ENCODE measurements at places on chromosomes 16 and 17. TPM values are rescaled to one million over a fixed set of nuclear protein-coding genes. Genes with fewer than 3 reads are reported as not detected.

The KRT17 gene
- 12.6 TPM for total RNA-seq

The ASPHD1 gene
- not detected for total RNA-seq

The PRR29 gene
- 0.29 TPM for total RNA-seq

The GRAP gene
- 17.9 TPM for total RNA-seq

The TBC1D28 gene
- total RNA-seq: not detected

The CTF1 gene
- 2.3 TPM for total RNA-seq

The CIAPIN1 gene
- total RNA-seq: 49.0 TPM

The ZNF207 gene
- 207 TPM for total RNA-seq

The BRCA1 gene
- 30.7 TPM for total RNA-seq

The RHBDL3 gene
- not detected for total RNA-seq

DNA sequence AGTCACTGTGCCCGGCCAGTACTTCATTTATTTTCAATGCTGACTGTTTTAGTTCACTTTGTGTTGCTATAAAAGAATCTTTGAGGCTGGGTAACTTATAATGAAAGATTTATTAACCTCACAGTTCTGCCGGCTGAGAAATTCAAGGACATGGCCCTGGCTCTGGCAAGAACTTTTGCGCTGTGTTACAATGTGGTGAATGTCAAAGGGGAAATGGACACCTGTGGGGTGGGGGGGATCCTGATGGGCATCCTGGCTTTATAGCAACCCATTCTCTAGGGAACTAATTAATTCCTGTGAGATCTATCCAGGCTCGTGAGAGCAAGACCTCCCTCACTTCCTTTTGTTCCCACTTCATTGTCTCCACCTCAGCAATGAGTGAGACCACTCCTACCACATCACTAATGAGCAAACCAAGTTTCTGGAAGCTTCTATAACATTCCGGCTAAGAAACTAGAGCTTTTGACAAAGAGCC, 17.1 kb upstream of the CDH3 start:
- DNase-seq: no peak

- no peak for DNase-seq
These were observed 41.0 kb downstream of the TADA2A start for GRCh38 chr17:37447641-37448040.

- DNase-seq: peak; percentile 55
These were observed 19.3 kb downstream of the CARHSP1 start for GRCh38 chr16:8849411-8850011.

GRCh38 chr17:5438716-5439445, at the start of gene C1QBP:
Gene C1QBP, minus strand, starts transcription at chr17:5439155. Its CDS starts 82 bp downstream, at chr17:5439073.
- DNase-seq: peak; percentile 89

DNA sequence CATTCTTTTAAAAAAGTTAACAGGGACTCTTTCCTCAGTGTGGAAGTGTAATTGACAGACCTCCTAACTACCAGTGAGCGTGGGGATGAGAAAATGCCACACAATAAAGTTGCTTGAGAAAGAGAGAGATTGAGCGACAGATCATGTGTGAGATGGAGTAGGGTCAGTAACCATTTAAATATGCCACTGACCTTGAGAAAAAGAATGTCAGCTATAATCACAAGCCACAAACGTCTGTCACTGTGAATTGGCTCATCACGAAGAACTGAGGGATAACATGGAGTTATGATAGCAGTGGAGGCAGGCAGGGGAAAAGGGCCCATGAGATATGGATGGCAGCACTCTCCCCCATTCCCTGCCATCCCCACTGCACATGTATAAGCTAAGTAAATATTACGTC, 253.9 kb downstream of the SLC39A11 start:
- no peak for DNase-seq

DNA sequence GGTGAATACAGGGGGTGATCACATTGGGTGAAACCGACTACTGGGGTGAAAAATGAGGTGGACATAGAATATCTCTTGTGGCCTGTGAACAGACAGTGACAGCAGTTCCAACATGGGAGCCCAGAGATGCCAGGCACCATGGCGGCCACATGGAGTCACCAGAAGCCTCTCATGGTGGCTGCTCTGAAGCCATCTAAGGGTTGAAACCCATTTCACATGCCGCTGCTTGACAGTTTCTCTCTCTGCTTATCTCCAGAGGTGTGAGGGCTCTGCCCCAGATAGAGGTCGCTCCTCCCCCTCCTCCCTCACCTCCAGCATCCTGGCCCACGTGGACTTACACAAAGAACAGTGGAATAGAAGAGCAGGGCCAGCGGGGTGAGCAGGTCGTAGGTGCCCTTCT, 37.9 kb upstream of the PIK3R6 start:
- DNase-seq: no peak

DNA sequence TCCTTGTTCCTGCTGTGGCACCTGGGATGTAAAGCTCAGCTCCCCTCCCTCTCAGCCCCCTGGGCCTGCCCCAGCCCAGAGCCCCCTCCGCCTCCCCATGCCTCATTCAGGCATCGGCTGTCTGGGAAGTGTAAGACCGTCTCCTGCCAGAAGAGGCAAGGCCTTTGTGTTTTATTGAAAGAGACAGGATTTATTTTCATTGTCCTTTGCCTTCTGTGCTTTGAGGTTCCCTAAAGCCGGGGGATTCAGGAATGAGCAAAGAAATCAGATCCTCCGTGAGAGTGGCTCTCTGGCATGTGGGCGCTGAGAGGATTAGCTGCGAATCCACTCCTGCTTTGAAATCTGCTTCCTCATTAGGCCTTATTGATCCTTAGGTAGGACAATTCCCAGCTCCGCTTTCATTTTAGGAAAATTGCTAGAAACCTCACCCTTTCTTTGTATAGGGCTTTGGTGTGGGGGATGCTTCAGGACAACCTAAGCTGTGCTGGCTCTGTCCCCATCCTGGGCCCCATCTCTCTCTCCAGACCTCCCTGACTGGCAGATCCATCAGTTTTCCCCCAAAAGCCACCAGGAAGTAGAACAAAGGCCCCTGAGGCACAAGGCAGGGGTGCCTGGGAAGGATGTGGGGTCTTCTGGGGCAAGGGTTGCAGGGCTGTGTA, 211.5 kb upstream of the TNRC6C start:
- no peak for DNase-seq

- no peak for DNase-seq
These were observed 1.7 kb downstream of the TSPAN10 start for GRCh38 chr17:81638683-81639082.

DNA sequence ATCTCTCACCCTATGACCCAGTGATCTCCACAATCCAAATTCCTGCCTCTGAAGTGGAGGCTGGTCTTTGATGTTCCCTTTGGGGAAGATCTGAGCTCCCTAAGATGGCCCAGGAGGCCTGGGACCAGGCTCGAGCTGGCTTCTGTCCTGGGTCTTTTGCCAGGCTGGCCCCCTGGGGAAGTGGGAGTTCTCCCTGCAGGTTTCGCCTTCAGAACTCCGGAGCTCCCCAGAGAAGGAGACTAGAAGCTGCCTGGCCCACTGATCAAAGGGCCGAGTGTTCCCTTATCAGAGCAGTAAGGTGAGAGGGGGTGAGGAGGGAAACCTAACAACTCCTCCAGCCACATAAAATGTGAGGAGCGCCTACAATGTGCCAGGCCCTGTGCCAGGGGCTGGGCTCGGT, 147.1 kb downstream of the IRF8 start:
- no peak for DNase-seq

DNA sequence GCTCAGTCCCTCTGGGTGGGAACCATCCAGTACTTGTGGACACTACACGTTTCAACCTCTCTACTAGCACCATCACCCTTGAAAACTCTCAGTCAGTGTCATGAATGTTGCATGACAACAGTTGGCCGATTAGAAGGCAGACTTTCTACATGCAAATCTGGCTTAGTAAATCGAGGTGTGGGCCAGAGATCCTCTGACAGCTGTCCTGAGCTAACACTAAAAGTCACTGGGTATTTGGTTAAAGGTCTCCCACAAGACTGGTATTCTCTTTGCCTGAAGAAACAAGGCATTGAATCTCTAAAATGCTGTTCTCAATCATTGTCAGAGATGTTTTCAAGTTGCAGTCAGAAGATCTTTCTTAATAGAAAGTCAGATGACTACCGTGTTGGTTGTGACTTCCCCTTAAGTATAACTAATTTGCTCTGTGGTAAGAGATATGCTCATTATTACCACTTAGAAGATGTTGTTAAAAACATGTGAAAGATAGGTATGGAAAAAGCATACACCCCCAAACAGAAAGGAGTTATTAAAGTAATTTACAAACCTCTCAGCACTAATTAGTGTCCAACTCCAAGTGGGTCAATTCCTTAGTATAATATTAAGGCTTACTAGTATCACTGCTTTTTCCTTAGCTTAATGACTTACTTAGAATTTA, 62.3 kb downstream of the WNT3 start:
- DNase-seq: no peak

DNA sequence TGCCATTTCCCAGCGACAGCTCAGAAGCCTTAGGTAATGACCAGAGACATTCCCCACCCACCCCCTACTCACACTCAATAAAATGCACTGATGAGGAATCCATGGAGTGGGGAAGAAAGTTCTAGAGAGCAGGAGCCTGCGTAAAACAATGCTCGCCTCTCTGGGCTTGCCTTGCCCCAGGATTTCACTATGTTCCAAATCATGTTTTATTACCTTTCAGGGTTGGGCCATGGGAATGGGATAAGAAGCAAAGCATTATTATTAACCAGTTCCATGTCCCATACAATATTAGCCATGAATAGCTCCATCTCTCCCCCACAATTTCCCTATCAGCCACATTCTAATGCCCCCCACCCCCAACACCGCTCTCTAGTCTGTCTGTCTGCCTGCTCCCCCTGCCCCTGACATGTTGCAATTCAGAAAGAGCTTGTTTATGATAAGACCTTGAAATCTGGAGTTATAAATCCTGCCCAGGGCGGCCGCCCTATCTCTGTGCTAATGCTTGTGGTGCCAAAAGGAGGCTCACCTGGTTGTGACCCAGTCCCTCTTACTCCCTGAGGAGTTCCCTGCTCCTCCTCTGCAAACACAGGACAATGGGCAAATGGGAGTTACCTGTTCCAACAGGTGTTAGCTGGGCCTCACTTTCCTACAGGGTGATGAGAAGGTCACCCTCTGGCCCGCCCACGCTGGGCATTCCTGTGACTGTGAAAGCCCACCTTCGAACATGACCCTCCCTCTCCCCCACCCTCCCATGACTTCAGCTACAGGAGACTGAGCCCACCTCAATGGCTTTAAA, 28.0 kb upstream of the DDX52 start:
- no peak for DNase-seq

GRCh38 chr17:36653374-36653773, 52.0 kb downstream of the MRM1 start:
- DNase-seq: no peak

DNA sequence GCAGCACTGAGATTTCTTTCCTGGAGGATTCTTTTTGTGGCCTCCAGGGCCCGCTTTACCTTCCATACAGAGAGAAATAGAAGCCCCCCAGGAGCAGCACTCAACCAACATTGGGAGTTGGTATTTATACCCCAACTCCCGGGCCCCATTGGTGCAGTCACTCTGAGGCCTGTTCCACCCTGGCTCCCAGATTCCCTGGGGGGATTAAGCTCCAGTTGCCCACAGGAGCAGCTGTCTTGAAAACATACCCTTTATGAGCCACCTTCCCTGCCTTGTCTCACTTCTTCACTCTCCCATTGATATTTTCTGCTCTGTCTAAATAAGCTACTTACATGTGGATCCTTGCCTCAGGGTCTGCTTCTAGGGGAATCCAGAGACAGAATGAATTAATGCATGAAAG, 167.8 kb downstream of the KATNIP start:
- DNase-seq: no peak

GRCh38 chr17:8670421-8670820, 39.9 kb upstream of the MYH10 start:
- no peak for DNase-seq

GRCh38 chr16:73026754-73027684, 20.9 kb downstream of the ZFHX3 start:
- no peak for DNase-seq

DNA sequence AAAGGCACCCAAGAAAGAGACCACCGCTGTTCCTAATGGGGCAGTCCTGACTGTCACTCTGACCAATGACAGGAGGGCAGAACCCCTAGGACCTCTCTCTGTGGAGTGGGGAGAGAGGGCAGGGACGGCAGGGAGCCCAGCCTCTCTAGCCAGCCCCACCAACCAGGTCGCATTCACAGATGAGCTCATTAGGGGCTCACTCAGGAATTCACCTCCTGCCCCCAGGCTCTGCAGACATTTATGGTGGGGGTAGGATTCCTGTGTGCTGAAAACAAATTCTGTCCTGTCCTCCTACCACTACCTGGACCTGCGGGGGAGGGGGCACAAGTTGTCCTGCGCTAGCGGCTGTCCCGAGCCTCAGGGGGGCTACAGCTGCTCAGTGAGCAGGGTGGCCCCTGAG, 27.7 kb upstream of the GPRC5C start:
- DNase-seq: no peak

GRCh38 chr17:67970783-67971182, 25.5 kb downstream of the C17orf58 start:
- DNase-seq: no peak

DNA sequence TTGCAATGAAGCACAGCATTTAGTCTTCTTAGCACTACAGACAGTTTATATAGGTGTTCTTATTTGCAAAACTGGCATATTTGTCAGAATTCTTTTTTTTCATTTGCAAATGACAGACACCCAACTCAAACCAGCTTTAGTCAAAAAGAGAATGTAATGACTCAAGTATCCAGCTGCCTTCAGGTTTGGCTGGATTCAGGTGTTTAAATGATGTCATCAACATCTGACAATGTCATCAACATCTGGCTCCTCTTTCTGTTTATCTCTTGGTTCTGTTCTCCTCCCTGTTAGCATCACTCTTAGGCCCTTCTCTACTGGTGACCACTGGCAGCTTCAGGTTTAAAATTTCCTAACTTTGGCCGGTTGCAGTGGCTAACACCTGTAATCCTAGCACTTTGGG, 18.9 kb downstream of the TMC5 start:
- no peak for DNase-seq

GRCh38 chr17:14150619-14151018, 81.3 kb downstream of the COX10 start:
- DNase-seq: no peak

DNA sequence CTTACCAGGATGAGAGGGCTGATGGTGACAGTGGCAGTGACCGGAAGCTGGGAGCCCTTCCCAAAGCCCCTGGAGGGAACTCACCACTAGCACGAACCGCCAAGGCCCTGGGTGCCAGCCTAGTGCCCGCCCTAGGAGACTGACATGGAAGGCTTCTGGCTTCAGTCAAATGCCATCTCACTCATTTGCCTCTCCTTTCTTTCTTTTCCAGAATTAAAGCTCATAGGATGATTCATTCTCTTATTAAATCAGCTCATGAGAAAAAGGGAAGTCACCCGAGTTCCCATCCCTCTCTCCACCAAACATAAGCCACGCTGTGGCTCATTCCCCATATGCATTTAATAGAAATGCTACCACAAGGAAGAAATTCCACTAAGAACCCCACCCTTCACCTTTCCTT, 12.1 kb downstream of the CUEDC1 start:
- DNase-seq: no peak

Measured in uterus (tissue), 4 donors.